ENCODE measurements at places on chromosomes 2 and 18. TPM values are rescaled to one million over a fixed set of nuclear protein-coding genes. Genes with fewer than 3 reads are reported as not detected.

Gene MBD1
- total RNA-seq = 62.2 TPM

- H3K36me3 ChIP-seq = no peaks in the 10 kb centered on the region
- no peaks in the 10 kb centered on the region for H3K4me1 ChIP-seq
- H3K4me3 ChIP-seq = no peak overlapping the region
- DNase-seq = no peak
- peaks cover 2% of the 10 kb centered on the region for H3K27me3 ChIP-seq
Observed at GRCh38 chr2:202005272-202005887, 28.3 kb upstream of the FZD7 start.

GRCh38 chr2:117085256-117085655 lies 729.2 kb upstream of the DDX18 start:
- no peak overlapping the region for H3K4me3 ChIP-seq
- H3K4me1 ChIP-seq = no peaks in the 10 kb centered on the region
- DNase-seq = no peak

Gene MC5R
- total RNA-seq = not detected

GRCh38 chr18:71036783-71037182 lies 747.9 kb downstream of the SOCS6 start:
- H3K27me3 ChIP-seq = no peaks in the 10 kb centered on the region
- H3K4me1 ChIP-seq = no peaks in the 10 kb centered on the region
- no peaks in the 10 kb centered on the region for H3K36me3 ChIP-seq
- no peak overlapping the region for H3K27ac ChIP-seq
- no peak for DNase-seq
- H3K4me3 ChIP-seq = no peak overlapping the region

- H3K27ac ChIP-seq = no peak overlapping the region
- no peaks in the 10 kb centered on the region for H3K36me3 ChIP-seq
Observed at GRCh38 chr2:138277062-138277461, 224.5 kb upstream of the SPOPL start.

Gene NT5C1B
- not detected for total RNA-seq

GRCh38 chr2:217047631-217048030 lies 187.8 kb upstream of the TNP1 start:
- no peak overlapping the region for H3K4me3 ChIP-seq
- no peak overlapping the region for H3K27ac ChIP-seq
- H3K4me1 ChIP-seq = no peaks in the 10 kb centered on the region
- DNase-seq = no peak
- no peaks in the 10 kb centered on the region for H3K36me3 ChIP-seq

- DNase-seq = no peak
- no peaks in the 10 kb centered on the region for H3K36me3 ChIP-seq
- no peak overlapping the region for H3K4me3 ChIP-seq
Observed at GRCh38 chr2:228703152-228703551, 521.7 kb upstream of the SPHKAP start.

Gene UGT1A4
- not detected for total RNA-seq

Gene NT5DC4
- total RNA-seq = not detected

Gene MOGAT1
- total RNA-seq = not detected

DNA sequence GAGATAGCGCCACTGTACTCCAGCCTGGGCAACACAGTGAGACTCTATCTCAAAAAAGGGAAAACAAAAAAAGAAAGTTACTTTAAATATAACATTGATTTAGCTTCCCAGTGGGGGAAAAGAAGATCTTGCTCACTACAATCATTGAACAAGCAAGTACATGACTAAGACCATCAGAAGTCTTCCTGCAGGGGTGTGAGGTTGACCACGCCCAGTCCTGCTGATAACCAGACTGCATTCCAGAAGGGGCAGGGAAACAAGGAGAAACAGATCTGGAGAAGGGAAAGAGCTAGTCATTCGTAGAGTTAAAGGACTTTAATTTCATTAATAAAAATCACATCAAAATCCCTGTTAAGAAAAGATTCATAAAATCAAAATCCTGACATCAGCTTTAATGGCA lies 77.5 kb downstream of the EPHA4 start:
- H3K27me3 ChIP-seq = no peaks in the 10 kb centered on the region
- H3K27ac ChIP-seq = no peak overlapping the region
- H3K36me3 ChIP-seq = peaks cover 8% of the 10 kb centered on the region
- no peak for DNase-seq
- peaks cover 4% of the 10 kb centered on the region for H3K4me1 ChIP-seq
- H3K4me3 ChIP-seq = no peak overlapping the region

- no peaks in the 10 kb centered on the region for H3K27me3 ChIP-seq
- peak; percentile 71 for DNase-seq
Observed at GRCh38 chr2:72770879-72771461, 54.9 kb downstream of the EXOC6B start.

- no peaks in the 10 kb centered on the region for H3K36me3 ChIP-seq
- H3K4me3 ChIP-seq = no peak overlapping the region
- peaks cover 5% of the 10 kb centered on the region for H3K27me3 ChIP-seq
Observed at GRCh38 chr2:164739966-164740365, 101.7 kb downstream of the COBLL1 start.
